ENCODE measurements at places on chromosomes 2 and 18.

DNA sequence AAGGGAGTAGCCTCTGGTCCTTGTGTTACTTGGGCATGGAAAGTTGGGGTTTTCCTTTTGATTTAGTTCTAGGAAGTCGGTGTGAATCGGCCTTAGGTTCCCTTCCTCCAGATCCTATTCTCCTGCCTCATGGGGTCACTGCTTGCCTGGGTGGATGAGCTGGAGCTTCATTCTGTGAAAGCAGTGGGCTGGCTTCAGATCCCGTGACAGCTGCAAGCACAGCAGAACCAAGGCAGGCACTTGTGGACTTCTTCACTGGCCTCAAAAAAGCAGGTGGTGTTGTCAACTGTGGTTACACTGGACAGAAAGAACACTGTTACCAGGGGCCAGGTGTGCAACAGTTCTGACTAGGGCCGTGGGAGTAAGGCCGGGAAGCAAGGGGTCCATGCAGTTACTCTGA lies 243.4 kb downstream of the LDLRAD4 start:
- DNase-seq, result no peak

DNA sequence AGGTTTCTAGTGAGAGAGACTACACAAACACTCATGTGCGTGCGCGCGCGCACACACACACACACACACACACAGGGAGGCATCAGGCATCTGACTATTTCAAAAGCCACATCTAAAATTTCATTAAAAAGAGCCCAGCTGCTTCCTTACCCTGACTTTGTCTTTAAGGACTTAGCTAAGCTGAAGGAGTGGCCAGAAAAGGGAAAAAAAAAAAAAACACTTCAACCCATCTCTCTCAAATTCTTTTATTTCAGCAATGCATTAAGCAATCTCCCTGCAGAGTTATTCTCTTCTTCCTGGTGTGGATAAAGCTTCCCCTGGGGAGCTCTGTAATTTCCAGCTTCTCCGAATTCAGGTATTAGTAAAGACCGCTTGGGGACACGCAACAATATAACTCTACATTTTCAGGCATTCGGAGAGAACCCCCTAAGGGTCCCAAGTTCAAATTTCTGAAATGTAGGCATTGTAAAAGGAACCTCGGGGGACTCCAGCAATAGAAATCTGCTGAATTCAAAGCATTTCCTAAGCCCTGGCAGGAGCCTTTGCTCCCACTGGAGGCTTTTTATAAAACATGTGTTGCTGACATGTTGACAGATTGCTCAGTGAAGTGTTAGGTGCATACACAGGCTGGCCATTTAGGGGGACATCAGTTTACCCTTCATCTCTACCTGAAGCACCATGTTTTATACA lies 67.0 kb downstream of the ZNF521 start:
- no peak for DNase-seq

GRCh38 chr2:44952143-44952805 lies 10.8 kb downstream of the SIX3 start:
- peak; percentile 84 for DNase-seq

DNA sequence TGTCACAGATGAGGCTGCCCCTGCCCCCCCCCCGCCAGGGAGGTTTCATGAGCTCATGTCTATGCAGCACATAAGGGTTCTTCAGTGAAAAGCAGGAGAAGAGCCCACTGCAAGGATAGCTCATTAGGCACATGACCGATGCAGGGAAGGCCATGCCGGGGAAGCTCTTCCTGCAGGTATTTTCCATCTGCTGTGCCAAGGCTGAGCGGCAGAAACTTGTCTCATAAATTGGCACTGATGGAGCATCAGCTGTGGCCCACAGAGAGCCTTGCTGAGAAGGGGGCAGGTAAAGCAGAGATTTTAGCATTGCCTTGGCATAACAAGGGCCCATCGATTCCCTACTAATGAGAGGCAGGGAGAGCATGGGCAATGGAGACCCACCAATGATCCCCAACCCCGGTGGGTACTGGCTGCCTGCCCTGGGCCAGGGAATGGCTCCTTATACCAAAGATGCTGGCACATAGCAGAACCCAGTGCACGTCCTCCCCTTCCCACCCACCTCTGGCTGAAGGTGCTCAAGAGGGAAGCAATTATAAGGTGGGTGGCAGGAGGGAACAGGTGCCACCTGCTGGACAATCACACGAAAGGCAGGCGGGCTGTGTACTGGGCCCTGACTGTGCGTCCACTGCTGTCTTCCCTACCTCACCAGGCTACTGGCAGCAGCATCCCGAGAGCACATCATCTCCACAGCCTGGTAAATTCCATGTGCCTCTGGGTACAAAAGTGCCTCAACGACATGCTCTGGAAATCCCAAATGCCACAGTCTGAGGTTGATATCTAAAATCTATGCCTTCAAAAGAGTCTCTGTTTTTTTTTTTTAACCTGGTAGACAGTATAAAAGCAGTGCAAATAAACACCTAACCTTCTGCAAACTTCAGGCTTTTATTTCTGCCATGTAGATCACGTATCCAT lies 41.4 kb downstream of the STEAP3 start:
- DNase-seq, result peak; percentile 72

GRCh38 chr2:49715597-49715996 lies 561.3 kb upstream of the FSHR start:
- no peak for DNase-seq

DNA sequence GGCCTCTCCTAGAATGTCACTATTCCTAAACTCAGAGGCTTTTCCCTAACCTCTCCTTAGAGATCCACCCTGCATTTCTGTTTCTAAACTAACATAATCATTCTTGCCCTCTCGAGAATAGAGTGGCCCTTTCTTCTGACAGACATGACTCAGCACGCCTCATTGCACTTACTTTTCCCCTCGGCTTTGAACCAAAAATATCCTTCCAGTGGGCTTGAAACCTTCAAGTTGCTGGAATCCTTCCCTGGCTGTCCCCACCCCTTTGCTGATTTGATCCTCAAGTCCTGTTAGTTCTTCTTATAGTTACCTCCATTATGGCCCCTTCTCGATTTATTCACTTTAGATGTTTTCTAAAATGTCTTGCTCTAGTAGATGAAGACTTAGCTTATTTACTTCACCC lies 158.0 kb downstream of the LTBP1 start:
- no peak for DNase-seq

DNA sequence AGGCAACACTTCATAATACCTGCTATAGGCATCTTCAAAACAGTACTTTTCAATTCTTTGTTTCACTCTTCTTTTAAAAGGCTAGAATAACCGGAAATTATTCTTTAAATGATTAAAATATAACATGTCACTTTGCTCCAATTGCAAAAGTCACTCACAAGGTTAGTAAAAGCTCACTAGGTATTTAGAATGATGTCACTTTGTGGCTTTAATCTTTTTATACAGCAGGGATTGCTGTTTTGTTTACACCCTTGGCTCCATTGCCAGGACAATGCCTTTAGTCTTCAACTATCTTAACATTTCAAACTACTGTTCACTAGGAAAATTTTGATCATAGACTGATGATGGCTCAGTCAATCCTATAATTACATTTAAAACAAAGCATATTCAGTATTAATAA lies 157.1 kb downstream of the BAZ2B start:
- DNase-seq, result no peak
